ENCODE measurements at places on chromosomes 11 and 22.

- no peak for DNase-seq
These were observed 14.5 kb downstream of the HORMAD2 start for GRCh38 chr22:30094804-30095203.

DNA sequence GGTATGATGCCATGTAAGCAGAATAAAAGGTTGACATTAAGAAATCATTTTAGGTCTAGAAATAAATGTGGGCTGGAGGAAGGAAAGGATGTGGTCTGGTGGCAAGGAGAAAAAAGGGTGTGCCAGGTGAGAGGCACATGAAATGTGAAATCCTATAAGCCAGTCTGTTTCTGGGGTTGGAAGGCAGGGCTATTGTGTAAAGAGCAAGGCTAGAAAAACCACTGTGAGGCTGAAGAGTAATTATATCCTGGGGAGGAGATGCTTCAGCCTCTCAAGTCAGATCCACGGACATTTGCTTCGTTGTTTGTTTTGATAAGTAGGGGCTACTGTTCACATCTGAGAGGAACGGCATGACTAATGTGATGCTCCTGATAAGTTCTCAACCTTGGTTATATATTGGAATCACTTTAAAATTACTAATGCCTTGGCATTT lies 77.5 kb upstream of the CTSC start:
- DNase-seq, result no peak

DNA sequence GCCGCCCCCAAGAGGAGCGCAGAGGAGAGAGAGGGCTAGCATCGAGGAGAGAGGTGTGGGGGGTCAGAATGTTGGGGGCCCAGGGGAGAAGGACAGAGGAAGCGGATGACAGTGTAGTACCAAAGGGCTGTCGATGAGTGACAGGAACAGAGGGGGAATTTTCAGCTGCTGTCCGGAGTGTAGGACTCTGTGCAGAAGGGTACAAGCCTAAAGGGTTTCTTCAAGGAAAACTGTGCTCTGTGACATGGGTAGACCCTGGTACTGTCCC lies 5.3 kb upstream of the NLRP6 start:
- no peak for DNase-seq

DNA sequence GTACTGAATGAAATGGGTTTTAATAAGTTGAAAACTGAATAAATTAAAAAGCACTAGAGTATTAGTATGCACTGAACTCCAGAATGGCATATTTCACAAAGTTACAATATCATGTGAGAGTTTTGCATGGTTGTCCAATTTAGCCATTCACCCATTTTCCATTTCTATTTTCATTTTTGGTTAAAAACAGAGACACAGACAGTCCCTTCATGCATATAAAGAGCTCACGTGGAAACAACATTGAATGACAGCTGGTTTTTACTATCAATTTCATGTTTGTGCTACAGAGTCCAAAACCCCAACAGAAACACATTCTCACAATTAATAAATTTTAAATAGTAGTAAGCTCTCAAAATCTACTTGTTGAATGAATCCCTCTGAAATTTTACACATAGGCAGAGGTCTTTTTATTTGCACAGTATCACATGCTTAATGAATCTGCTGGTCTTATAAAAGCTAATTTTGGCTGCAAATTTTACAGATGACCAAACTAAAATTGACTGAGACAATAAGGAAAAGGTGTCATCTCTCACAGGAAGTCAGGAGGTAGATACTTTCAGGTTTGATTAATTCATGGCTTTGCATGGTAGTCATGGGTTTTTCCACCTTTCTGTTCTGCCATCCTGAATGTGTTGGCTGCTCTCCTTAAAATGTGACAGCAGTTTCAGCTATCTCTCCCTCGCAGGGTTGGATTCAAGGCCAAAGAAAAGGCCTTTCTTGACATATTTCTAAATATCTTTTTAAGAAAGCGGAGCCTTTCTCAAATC lies 20.6 kb upstream of the DDI1 start:
- no peak for DNase-seq

- no peak for DNase-seq
These were observed 158.7 kb downstream of the ST3GAL4 start for GRCh38 chr11:126514061-126514693.

DNA sequence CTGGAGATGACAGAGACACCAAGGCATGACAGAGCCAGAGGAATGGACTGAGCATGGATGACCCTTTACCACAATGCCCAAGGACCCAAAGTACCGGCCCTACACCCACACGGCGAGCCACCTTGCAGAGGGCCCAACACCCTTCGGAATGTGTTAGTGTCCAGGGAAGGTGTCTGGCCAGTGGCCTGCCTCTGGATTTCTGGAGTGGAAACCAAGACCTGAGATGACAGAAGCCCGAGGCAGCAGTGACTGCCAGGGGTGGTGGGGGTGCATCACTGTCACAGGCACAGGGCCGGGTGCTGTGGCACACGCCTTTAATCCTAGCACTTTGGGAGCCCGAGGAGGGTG lies 28.7 kb downstream of the PDGFB start:
- no peak for DNase-seq

DNA sequence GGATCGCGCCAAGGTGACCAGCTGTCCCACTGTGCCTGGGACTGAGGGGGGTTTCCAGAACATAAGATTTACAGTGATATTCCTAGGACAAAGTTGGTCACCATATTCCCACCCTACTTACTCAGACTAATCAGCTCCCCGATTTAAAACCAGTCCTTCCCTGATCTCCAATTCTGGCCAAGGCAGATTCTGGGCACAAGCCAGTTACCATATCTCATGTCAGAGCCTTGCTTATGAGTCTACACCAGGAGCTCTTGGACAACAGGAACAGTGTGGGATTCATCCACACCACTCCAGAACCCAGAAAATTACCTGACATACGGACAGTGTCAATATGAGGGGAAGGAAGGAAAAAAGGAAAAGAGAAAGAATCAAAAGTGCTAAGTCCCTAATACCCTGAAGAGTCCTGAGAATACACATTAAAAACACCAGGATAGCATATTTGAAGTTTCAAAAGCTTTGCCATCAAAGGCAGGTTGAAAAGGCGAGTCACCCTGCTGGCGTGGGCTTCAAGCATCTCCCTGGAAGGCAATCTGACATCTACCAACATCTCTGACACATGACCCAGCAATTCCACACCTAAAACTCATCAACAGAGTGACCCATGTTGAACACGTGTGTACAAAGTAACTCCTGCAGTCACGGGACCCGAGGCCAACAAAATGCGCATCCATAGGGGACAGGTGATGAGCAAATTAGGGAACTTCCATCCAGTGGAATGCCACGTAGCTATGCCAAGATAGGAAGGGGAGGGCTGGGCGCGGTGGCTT lies 8.0 kb upstream of the IL2RB start:
- DNase-seq, result no peak

DNA sequence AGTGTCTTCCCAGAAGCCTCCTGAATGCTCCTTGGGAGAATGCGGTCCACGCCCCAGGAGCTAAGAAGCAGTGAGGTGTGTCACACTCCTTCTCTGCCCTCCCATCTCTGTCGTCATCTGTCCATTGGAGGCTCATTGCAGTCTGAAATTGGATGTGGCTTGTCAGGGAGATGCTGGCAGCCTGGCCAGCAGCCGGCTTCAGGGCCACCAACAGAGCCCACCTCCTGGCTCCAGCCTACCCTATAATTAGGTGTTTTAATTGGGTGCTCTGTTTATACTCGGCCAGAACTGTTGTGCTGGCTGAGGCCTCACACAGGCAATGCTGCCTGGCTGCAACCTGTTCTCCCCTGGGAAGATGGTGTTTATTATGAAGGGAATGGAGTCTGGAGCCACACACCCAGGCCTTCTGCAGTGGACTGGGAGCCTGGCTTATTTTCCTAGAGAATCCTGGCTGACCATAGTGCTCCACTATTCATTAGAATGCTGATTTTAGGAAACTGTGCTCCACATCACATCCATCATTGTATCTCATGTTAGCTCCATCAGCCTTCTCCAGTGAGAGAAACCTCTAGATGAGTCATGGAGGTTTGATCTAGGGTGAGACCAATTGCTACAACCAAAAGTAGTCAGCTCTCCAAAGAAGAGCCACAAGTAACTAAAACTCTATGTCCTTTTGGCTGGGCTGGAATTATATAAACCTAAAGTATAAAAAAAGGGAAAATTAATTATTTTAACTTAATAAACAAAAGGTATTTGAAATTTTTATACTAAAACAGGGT lies 86.8 kb upstream of the CRTAM start:
- DNase-seq, result peak; percentile 98

- DNase-seq, result no peak
These were observed 21.6 kb downstream of the LRFN4 start for GRCh38 chr11:66878474-66878873.

DNA sequence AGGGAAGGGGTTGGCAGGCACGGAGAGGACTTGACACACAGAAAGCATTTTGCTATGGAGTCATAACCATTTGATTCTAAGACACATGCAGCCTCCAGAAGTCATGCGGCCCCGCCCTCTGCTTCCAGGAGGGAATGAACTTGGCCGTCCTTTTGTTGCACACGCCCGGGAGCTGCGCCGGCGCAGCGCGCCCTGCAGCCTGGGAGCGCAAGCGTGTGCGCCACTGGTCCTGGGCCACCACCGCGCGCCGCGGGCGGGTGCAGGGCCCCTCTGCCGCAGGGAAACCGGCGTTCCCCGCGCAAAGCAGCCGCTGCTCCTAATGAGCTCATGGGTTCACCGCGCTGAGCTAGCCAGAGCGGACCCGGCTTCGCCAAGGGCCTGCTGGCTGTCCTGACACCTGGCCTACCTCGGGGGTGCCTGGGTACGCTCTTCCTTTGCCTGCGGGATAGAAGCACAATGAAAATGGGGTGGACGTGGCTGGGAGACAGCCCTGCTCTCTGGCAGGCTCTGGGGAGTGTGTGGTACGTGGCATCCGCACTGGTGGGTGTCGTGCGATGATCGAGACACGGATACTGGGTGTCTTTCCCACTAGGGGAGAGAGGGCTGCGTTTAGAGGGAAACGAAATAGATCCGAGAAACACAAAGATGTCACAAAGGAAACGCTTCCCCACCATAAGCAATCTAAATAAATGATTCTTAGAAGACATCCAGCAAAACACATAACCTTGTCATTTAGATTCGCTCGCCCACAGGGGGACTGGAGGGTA lies 669 bp downstream of the MICAL3 start:
- DNase-seq, result peak; percentile 59

DNA sequence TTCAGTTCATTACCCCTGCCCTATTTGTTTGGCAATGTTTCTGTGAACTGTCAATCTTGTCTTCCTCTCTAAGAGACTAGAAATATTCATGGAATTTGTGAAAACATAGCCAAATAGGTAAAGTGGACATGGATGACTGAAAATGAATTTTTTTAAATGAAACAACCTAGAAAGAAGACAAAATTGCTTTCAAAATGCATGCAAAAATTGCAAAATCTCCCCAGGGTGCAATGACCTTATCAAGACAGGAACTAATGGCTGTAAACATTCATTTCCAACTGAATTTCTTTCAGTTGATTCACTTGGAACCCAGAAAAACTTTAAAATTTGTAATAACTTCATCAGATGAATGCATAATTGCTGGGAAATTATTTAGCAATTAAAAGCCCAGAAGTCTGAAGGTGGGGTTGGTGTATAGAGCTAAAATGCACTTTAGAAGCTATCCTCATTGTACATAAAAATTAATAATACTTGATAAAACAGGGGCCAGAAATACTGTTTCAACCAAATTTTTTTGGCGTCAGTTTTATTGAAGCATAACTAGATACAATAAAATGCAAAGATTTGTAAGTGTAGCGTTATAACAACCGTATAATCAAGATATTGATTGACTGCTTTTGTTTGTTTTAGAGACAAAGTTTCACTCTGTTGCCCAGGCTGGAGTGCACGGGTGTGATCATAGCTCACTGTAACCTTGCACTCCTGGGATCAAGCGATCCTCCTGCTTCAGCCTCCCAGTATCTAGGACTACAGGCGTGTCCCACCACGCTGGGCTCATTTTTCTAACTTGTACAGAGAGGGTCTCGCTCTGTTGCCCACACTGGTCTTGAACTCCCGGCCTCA lies 27.6 kb upstream of the SLC35C1 start:
- no peak for DNase-seq

- no peak for DNase-seq
These were observed 74.0 kb downstream of the ADAMTS15 start for GRCh38 chr11:130522284-130522961.

Data from NCI-H2081 (cell line).